Stomach (tissue), 19 donors: ENCODE measurements at places on chromosomes 16 and 17. TPM values are rescaled to one million over a fixed set of nuclear protein-coding genes. Genes with fewer than 3 reads are reported as not detected.

DNA sequence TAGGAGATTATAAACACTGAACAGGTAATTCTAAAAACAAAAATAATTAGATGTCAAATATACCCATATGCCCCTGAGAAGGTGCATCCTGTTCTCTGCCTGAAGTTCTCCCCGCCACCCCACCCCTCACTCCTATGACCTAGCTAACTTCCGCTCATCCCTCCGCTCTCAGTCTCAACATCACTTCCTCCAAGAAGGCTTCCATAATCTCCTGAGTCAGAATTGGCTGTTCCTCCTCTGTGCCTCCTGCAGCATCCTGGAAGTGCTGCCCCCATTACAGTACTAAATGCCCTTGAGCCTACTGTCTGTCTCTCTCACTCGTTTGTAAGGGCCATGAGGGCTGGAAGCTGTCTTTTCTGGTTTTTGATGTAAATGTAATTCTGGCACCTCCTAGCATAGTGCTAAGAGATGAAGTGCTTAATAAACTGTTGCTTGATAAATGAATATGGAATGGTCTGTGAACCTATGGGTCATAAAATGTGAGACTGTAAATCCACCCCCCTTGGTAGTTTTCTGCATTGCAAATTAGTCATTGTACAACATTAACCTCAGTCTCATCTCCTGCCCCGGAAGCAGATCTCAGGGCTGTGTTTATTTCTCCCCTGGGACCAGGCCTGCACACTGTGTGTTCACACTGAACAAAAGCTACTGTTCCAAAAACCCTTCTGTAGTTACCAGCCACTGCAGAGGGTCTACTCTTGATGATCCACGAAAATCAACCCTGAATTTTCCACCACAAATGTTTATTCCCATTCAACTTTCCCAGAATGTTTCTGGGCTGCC, 3.9 kb upstream of the MYO1D start:
- no peaks in the 10 kb centered on the region for H3K27me3 ChIP-seq
- H3K36me3 ChIP-seq, result no peaks in the 10 kb centered on the region
- no peak for DNase-seq
- no peak overlapping the region for H3K27ac ChIP-seq

DNA sequence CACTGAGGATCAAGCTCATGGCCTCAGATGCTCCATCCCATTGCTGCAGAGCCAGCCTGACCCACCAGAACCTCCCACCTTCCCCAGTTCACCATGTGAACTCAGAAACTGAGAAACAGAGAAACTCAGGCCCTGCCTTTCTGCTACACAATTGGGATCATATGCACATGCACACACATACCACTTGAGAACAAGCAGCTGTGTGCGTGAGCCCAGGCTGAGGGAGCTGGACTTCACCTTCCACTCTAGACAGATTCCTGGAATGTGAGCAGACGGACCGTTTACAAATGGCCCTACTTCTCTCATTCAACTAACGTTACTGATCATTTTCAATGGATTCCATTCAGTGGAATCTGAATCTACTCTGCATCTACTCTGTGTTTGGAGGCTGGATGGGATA, 1.7 kb upstream of the SPEM2 start:
- no peaks in the 10 kb centered on the region for H3K36me3 ChIP-seq
- no peaks in the 10 kb centered on the region for H3K27me3 ChIP-seq
- no peak overlapping the region for H3K4me3 ChIP-seq
- no peaks in the 10 kb centered on the region for H3K4me1 ChIP-seq

Gene OVCA2
- not detected for total RNA-seq

- H3K27me3 ChIP-seq, result peaks cover 90% of the 10 kb centered on the region
- no peak within 1 kb of the TSS for H3K27ac ChIP-seq
- H3K36me3 ChIP-seq, result no peaks in the 10 kb centered on the region
- peak within 1 kb of the TSS; percentile 38 for H3K4me3 ChIP-seq
- peaks cover 8% of the 10 kb centered on the region for H3K4me1 ChIP-seq
These were observed at the start of gene SHISA9 for GRCh38 chr16:12901597-12902461. Gene SHISA9, plus strand, starts transcription at chr16:12901598.

DNA sequence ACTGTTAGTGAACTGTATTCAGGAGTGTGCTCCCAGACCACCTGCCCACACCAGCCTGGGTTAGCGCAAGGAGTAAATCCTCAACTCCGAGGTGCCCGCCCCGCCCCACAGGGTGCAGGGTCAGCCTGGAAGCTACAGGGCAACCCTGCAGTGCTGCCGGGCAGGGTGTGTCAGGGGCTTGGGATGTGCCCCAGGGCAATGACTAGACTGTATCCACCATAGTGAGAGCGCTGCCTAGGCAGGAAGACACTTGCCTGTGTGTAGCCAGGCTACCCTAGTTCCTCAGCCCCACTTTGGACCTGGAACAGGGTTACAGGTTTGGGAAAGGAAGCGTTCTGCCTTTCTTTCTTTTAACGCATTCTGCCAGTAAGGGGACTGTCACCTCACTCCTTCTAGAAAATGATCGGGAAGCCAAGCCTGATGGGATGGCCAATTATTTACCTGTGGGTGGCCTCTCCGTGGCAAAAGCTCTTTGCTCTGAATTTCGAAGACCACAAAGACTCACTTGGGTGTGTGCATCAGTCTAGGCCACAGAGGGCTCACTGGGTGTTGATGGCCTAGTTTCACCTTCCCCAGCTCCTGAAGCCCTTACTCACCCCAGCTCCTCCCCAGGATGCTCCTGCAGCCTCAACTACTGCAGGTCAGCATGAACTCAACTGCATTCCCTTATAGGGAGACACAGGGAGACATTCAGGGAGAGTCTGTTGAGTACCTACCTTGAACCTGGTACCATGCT, 90.9 kb downstream of the CCDC182 start:
- H3K4me1 ChIP-seq, result no peaks in the 10 kb centered on the region
- peaks cover 18% of the 10 kb centered on the region for H3K36me3 ChIP-seq
- no peak for DNase-seq
- no peak overlapping the region for H3K4me3 ChIP-seq

DNA sequence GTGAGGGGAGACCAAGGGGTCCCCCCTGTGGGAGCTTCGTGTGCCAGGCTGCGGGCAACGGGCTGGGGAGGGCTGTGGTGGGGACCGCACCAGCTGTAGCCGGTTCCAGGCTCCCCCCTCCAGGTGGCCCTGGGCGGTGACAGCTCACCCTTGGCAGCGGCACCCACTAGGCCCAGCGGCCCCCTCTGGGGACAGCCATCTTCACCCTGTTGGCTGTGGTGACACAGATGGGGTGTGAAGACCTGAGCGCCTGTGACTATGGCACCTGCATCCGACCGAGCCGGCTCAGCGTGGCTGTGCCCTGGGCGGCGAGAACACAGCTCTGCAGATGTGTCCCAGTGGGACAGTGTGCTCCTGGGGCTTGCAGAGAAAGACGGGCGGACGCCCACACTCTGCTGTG, 1.1 kb upstream of the C1QTNF8 start:
- H3K36me3 ChIP-seq, result no peaks in the 10 kb centered on the region
- no peak overlapping the region for H3K4me3 ChIP-seq
- H3K27ac ChIP-seq, result no peak overlapping the region
- no peaks in the 10 kb centered on the region for H3K4me1 ChIP-seq

GRCh38 chr17:1040216-1040600, 43.3 kb downstream of the TIMM22 start:
- peaks cover 39% of the 10 kb centered on the region for H3K36me3 ChIP-seq
- peak; percentile 72 for DNase-seq
- no peaks in the 10 kb centered on the region for H3K27me3 ChIP-seq
- H3K27ac ChIP-seq, result peak overlapping the region; percentile 53
- peaks cover 26% of the 10 kb centered on the region for H3K4me1 ChIP-seq

- no peak overlapping the region for H3K4me3 ChIP-seq
- H3K4me1 ChIP-seq, result peaks cover 48% of the 10 kb centered on the region
- H3K36me3 ChIP-seq, result no peaks in the 10 kb centered on the region
- no peak overlapping the region for H3K27ac ChIP-seq
- no peaks in the 10 kb centered on the region for H3K27me3 ChIP-seq
These were observed 3.8 kb upstream of the TBKBP1 start for GRCh38 chr17:47690121-47690520.

Gene CFAP97D1
- not detected for total RNA-seq

Gene CRHR1
- total RNA-seq, result not detected

GRCh38 chr17:65172496-65173136, 35.4 kb downstream of the RGS9 start:
- H3K4me1 ChIP-seq, result no peaks in the 10 kb centered on the region
- no peak overlapping the region for H3K4me3 ChIP-seq
- no peaks in the 10 kb centered on the region for H3K27me3 ChIP-seq
- H3K36me3 ChIP-seq, result no peaks in the 10 kb centered on the region
- no peak for DNase-seq

GRCh38 chr17:78890498-78890897, 12.5 kb downstream of the CEP295NL start:
- H3K36me3 ChIP-seq, result peaks cover 3% of the 10 kb centered on the region
- H3K4me1 ChIP-seq, result peaks cover 80% of the 10 kb centered on the region
- H3K4me3 ChIP-seq, result no peak overlapping the region
- no peaks in the 10 kb centered on the region for H3K27me3 ChIP-seq
- peak overlapping the region; percentile 66 for H3K27ac ChIP-seq

- H3K27me3 ChIP-seq, result peaks cover 43% of the 10 kb centered on the region
- peaks cover 5% of the 10 kb centered on the region for H3K4me1 ChIP-seq
- H3K27ac ChIP-seq, result no peak overlapping the region
- H3K4me3 ChIP-seq, result no peak overlapping the region
These were observed 30.0 kb upstream of the SKAP1 start for GRCh38 chr17:48460052-48460451.

Gene CD300LB
- total RNA-seq, result not detected
